ENCODE measurements at places on chromosomes 6 and 20.

GRCh38 chr6:161368514-161368913 is 94.7 kb upstream of the AGPAT4 start:
- DNase-seq, result no peak

GRCh38 chr6:142482249-142482648 is 180.4 kb downstream of the ADGRG6 start:
- DNase-seq, result no peak

DNA sequence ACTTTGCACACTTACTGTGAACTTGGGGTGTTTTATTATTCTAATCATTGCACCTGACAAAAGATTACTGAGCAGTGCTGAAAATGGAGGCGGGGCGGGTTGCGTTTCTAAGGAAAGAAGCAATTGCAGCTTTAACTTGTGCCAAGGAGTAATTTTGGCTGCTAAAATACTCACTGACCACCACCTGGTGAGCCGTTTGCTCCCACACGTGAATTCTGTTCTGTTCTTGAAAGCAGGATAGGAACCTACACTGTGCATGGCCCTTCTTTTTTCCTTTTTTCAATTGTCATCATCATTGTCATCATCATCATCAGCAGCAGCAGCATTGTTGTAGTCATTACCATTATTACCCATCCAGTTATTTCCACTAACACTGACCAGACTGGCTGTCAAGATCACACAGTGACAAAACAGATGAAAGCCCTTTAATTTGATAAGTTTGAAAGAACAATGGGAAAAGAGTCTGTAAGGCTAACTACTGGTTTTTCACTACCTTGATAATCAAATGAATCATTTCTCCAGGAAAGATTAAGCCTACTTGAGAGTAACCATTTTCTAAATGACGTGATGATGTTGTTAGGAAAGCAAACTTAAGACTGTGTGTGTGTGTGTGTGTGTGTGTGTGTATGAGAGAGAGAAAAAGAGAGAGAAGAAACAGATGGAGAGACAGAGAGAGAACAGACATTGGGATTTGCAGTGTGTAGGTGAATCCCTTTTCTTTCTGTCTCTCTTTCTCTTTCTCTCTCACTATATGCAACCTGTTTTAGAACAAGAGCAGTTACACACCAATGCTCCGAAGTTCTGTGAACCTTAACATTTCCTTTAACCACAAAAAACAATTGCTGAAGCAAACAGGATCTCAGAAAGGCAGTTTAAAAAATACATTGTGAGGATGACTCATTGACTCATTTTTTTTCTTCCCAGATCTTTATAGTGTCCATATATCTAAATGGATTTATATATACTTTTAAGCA is 3.8 kb downstream of the RIPOR2 start:
- DNase-seq, result no peak

- DNase-seq, result no peak
These were observed 17.0 kb upstream of the RPS6KA2 start for GRCh38 chr6:166643891-166644590.

GRCh38 chr20:7123457-7123856 is 356.0 kb downstream of the BMP2 start:
- DNase-seq, result no peak

DNA sequence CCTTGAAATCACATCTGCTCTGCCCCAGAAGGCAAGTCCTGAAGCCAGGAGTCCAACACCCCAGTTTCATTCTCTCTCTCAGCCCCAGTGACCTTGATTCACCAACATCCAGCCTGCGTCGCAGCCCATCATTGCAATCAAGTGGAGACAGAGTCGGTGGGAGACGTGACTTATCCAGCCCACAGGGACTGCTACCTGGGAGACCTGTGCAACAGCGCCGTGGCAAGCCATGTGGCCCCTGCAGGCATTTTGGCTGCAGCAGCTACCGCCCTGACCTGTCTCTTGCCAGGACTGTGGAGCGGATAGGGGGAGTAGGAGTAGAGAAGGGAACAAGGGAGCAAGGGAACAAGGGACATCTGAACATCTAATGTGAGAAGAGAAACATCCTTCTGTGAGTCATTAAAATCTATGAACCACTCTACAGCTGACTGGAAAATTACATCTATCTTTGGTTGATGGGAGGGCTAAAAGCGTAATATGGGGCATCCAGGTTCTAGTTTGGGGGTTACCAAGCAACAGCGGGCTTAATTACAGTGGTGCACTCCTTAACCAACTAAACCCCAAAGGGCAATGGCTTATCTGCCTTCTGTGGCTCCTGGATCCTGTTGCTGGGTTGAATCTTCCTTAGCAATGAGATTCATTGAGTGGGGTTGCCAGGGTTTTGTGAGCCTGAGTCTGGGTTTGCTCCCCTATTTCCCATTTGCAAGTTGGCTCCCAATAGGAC is 2.5 kb downstream of the LY6G6D start:
- no peak for DNase-seq

GRCh38 chr6:19446570-19446969 is 390.6 kb upstream of the ID4 start:
- DNase-seq, result no peak

Data from activated naive CD4-positive, alpha-beta T cell (primary cell).